Spleen (tissue), 13 donors: ENCODE measurements at places on chromosomes 2 and 18.

DNA sequence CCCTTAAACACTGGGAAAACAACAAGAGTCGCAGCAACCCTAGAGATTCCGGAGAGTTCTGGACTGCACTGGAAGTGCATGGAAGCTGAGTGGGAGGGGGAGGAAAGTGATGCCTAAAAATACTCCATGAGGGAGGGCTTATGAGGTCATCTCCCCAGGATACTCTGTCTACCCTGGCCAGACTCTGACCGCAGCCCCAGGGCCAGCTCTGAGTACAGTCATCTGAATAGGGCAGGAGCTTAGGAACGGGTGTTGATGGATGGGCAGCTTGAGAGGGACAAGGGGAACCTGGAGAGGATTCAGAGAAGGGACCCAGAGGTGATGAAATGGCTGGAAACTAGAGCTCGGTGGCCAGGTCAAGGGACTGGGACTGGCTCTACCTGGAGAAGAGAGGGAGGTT lies 79.3 kb upstream of the IGFBP5 start:
- DNase-seq, result no peak

DNA sequence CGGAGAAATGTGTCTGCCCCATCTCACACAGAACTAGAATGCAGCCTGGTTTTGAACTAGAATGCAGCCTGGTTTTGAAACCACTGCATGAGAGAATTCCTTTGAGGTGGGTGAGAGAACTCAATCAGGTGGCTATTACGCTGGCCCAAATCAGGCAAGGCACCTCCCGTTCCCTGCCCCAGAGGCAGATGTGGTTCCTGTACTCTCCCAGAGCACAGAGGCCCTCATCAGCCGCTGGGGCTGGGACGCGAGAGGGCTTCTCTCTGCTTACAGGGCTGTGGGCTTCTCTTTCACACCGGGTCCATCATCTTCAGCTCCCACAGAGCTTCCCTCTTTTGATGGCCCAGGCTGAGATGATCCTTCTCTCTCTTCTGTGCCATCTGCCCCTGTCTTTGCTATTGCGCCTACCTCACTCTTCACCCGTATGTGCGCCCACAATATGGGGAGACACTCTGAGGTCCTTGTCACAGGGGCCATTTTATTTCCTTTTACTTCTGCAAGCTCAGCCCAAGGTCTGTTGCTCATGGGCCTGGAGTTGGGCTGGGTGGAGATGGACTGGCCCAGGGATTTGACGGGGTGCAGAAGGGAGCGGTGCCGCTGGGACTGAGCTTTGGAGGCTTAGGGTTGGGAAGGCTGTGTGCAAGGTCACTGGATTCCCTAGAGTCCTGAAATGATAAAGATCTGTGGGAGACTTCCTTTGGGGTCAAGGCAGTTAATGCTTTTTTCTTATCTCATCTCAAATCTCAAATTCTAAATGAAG lies 84.4 kb upstream of the HS6ST1 start:
- peak; percentile 47 for DNase-seq

DNA sequence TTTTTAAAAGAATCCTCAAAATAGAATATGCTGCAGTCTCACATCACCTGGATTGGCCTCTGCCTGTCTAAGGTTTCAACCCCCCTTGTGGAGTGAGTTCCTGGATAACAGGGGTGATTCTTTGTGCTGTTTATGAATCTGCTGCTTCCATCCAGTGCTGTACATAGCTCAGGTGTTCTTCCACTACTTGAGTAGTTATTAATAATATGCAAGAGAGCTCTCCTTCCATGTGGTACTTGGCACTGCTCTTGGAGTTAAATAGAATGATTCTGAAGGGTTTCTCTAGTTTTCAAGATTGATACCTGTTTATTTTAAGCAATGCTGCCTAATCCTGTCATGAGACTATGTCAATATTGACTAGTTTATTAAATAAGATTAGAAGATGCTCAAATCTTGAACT lies 273.6 kb downstream of the RDH14 start:
- no peak for DNase-seq

DNA sequence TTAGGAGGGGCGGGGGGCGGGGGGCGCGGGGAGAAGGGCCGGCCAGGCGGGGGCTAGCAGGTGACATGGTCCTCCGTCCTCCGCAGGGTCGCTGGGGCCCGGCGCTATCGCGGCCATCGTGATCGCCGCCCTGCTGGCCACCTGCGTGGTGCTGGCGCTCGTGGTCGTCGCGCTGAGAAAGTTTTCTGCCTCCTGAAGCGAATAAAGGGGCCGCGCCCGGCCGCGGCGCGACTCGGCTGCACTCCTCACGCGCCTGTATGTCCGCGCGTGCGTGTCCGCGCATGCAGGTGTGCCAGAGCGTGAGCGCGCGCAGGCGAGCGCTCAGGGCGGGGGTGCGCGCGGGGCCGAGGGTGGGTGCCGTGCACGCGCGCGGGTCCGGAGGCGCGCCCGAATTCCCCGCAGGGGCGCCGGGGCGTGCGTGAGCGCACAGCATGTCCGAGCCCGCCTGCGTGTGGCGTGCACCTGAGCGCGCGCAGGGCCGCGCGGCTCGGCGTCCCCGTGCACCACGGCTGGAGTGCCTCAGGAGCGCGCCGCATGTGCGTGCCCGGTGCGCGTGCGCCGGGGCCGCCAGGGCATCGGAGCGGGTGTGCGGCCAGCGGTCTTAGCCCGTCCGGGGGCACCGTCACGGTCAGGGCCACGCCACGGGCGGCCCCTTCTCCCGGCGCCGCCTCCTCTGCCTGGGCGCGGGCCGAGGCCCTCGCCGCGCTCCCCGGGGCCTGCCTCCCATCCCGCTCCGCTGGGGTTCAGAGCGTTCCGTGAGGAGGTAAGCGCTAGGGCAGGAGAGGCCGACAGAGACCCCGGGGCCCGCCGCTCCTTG lies 6.3 kb downstream of the SNORC start:
- no peak for DNase-seq

DNA sequence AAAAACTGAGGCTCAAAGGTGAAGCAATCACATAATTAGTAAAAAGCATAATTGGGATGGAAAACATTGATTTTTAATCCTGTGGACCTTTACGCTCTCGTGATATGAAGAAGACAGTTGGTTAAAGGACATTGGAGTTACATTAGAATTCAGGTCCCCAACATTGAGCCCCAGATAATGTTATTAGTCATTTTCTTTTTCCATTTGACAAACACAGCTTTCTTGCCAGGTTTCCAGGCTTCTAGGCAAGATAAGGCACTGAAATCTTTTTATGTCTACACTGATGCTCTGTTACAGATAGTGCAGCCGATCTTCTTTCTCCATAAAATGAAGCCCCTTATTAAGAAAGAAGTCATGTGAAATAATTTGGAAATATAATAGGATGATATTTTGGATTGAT lies 38.5 kb downstream of the MYO3B start:
- no peak for DNase-seq
